ENCODE measurements at places on chromosomes 5 and 9.

DNA sequence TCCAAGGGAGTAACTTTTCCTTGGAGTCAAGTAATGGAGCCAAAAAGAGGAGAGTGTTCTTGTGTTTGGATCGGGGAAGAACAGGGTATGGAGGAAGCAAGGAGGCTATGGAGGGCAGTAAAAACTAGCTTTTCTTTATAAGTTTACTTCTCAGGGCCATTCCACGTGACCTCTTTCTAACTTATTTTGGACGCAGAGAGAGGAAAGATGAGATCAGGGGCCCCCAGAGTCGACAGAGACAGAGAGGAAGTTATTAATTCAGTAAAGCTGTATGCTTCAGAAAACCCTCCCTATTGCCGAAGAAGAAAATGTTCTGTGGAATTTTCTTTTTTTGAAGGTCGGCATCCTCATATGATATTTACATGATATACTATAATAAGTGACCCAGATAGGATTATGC is 233.8 kb upstream of the MPDZ start:
- H3K27ac ChIP-seq: no peak overlapping the region
- no peak for DNase-seq
- peaks cover 22% of the 10 kb centered on the region for H3K4me1 ChIP-seq
- H3K36me3 ChIP-seq: no peaks in the 10 kb centered on the region

- no peak overlapping the region for H3K27ac ChIP-seq
- H3K27me3 ChIP-seq: no peaks in the 10 kb centered on the region
- H3K36me3 ChIP-seq: peaks cover 11% of the 10 kb centered on the region
- H3K4me3 ChIP-seq: no peak overlapping the region
Measured at GRCh38 chr9:91305596-91306295, 56.0 kb downstream of the AUH start.

GRCh38 chr5:28473531-28474107 is 1435.2 kb upstream of the CDH9 start:
- no peak overlapping the region for H3K4me3 ChIP-seq
- no peaks in the 10 kb centered on the region for H3K36me3 ChIP-seq
- H3K27ac ChIP-seq: no peak overlapping the region
- no peak for DNase-seq
- no peaks in the 10 kb centered on the region for H3K4me1 ChIP-seq
- no peaks in the 10 kb centered on the region for H3K27me3 ChIP-seq

DNA sequence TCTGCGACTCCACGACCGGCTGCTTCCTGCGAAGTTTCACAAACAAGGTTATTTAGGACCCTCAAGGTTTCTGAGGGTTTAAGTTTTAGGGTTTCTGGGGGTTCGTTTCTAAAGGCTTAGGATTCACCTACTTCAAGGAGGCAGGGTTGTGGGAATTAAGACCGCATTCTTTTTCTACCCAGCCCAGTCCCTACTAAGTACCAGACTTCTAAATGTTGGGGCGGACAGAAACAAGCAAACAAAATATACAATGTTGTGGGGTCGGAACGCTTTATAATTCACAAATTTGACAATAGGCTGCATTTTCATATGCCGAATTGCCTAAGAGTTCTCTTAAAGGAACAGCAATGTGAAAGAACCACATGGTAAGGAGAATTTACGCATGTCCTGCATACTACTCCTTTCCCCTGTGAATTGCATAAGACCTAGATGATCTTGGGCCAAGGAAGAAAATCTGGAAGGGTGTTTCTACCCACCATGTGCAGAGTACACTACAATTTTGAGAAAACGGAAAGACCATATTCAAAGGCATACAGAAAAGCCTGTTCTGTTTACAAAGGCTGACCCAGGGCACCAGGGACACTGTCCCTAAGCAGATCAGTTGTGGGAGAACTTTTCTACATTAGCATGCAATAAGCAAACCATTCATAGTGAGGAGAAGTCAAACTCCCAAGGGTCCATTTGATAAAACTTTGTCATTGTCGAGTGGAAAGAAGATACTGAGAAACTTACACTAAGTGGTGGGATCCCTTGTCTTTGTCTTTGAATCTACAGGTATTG is 457.3 kb downstream of the RAB3C start:
- H3K4me1 ChIP-seq: peaks cover 22% of the 10 kb centered on the region
- H3K36me3 ChIP-seq: no peaks in the 10 kb centered on the region
- no peak for DNase-seq
- H3K27ac ChIP-seq: no peak overlapping the region
- H3K4me3 ChIP-seq: peak overlapping the region; percentile 87

- H3K27ac ChIP-seq: no peak overlapping the region
- peaks cover 2% of the 10 kb centered on the region for H3K4me1 ChIP-seq
- no peaks in the 10 kb centered on the region for H3K27me3 ChIP-seq
- H3K4me3 ChIP-seq: no peak overlapping the region
- H3K36me3 ChIP-seq: peaks cover 21% of the 10 kb centered on the region
Measured at GRCh38 chr5:15995341-15996052, 184.1 kb downstream of the MARCHF11 start.

DNA sequence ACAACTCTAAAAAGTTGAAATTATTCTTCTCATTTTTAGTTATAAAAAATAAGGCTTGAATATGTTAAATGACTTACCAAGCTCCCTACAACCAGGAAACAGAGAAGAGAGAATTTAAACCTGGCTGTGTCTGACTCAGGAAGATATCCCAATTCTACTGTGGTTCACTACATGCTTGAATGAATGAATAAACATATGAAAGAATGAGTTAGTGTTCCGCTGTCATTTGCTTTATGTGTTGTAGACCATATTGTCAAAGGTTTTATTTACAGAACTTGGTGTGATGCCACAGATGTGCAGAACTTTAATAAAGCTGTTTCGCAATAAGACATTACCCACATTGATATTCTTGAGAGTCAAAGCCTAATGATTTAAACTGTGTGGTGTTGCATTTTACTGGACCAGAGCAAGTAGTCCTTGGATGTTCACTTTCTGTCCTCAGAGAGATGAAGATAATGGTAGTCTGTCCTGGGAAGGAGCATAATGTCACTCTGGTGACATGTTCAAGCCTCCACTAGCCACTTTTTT is 313.2 kb downstream of the TRIM32 start:
- DNase-seq: no peak
- H3K27me3 ChIP-seq: no peaks in the 10 kb centered on the region
- no peak overlapping the region for H3K4me3 ChIP-seq
- H3K27ac ChIP-seq: no peak overlapping the region

DNA sequence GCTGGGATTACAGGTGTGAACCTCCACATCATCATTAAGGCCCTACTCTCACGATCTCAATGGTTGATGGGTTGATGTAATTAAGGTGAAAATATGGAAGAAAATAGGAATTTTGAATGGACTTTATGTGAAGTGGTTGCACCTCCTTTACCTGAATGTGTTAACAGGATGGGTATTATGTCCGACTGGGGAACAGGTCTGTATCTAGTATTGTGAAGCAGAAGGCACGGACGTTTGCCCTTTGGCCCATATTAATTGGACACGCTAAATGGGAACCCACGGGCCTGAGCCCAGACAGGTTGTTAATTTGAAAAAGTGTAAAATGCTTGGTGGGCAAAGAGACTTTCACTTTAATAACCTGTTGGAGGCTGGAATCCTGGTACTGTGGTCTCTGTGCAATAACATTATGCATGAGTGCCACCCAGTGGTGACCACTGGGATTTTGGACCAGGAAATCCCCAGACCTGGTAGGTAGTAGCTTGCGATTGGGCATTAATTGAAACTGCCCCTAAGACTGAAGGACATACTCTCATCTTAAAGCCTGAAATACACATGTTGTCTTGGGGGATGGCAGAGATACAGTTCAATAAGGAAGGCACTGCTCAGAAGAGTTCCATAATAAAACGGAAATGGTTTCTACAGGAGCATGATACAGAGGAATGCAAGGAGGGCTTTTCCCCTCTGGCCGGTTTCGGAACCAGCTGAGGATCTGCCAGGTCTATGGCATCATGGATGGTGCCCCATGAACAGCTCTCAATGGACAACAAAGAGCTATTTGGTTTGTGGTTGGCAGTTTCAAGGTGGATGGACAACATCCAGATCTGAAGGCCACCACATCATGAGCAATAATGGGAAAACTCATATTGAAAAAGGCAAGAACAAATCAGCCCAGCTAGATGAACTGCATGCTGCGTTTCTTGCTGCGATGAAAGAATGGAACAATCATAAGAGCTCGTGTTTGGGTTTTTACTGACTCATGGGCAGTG is 26.2 kb upstream of the BICD2 start:
- H3K4me1 ChIP-seq: peaks cover 3% of the 10 kb centered on the region
- no peaks in the 10 kb centered on the region for H3K27me3 ChIP-seq
- no peak overlapping the region for H3K4me3 ChIP-seq
- H3K36me3 ChIP-seq: no peaks in the 10 kb centered on the region

- H3K4me3 ChIP-seq: no peak overlapping the region
- H3K4me1 ChIP-seq: peaks cover 18% of the 10 kb centered on the region
- no peaks in the 10 kb centered on the region for H3K27me3 ChIP-seq
- no peak for DNase-seq
- H3K27ac ChIP-seq: no peak overlapping the region
- H3K36me3 ChIP-seq: no peaks in the 10 kb centered on the region
Measured at GRCh38 chr9:134057751-134058701, 9.8 kb downstream of the BRD3 start.

Data from WTC11 (cell line).